ENCODE measurements at places on chromosomes 13 and 19.

- DNase-seq: no peak
These were observed 60.2 kb downstream of the ZIC5 start for GRCh38 chr13:99911069-99911964.

DNA sequence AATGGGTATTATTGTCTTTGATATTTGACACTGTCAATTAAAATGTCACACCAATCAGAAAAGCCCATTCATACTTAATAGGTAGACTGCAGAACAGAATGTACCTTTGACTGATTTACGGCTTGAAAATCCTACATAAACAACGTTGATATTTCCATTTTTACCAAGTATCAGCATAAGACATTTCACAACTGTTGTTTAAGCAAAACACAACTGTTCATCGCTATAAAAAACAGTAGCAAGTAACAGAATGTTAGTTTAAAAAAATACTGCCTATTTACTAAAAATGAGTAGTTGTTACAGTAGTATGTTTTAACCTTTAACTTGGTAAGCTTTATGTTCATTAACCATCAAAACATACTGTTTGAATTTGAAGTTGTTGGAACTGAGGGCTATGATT lies 1096.6 kb downstream of the PCDH17 start:
- DNase-seq: no peak

- DNase-seq: peak; percentile 8
These were observed 53.1 kb downstream of the KL start for GRCh38 chr13:33069365-33069764.

DNA sequence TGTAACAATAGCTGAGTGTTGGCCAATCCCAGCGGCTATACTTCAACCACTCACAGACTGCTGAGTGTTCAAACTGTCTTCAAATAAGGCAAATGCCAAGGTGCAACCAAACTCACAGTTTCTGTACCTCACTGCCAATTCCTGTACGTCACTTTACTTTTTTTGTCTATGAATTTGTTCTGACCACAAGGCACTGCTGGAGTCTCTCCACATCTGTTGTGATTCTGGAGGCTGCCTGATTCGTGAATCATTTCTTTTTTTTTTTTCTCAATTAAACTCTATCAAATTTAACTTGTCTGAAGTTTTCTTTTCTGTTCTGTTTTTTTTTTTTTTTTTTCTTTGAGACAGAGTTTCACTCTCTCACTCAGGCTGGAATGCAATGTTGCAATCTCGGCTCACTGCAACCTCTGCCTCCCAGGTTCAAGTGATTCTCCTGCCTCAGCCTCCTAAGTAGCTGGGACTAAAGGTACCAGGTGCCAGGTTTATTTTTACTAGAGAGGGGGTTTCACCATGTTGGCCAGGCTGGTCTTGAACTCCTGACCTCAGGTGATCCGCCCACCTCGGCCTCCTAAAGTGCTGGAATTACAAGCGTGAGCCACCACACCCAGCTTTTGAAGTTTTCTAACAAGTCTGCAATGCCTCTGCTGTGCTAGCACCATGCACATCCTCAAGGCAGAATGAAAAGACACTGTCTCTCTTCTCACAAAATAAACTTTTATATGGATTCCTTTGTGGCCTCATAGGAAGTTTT lies 401.7 kb downstream of the IRS2 start:
- no peak for DNase-seq

- DNase-seq: no peak
These were observed 8.8 kb downstream of the NKPD1 start for GRCh38 chr19:45151821-45152503.

GRCh38 chr13:23990455-23990854 lies 93.2 kb upstream of the C1QTNF9B start:
- peak; percentile 25 for DNase-seq

DNA sequence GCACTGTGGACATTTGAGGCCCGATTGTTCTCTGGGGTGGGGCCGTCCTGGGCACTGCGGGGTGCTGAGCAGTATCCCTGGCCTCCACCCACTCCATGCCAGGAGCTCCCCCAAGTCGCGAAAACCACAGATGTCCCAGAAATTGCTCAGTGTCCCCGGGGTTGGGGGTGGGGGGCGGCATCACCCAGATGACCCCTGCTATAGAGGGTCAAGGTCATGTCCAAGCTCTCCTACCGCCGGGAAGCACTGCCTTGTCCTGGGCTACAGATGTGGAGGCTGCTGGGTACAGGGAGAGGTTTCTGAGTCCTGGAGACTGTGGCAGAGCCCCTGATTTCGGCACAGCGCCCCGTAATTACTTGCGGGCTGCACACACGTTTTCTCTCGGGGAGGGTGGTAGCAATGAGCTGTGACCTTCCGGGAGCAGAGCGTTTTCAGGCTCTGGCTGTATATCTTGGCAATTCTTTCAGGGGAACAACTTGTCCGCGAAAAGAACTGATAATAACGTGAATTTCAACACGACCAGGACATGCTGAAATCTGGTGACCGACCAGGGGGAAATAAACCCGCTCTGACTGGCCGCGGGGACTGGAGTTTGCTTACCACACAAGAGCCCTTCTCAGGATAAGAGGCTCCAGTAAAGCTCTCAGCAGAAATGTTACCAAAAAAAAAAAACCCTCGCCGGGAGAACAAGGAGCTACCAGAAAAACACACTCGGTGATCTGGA lies 68.1 kb downstream of the GNG7 start:
- no peak for DNase-seq

GRCh38 chr19:33825556-33825955 lies 28.9 kb downstream of the KCTD15 start:
- DNase-seq: no peak

Measured in NCI-H82 (cell line).